BJ (cell line): ENCODE measurements at places on chromosomes 12 and 14.

GRCh38 chr14:65164068-65164824 lies 61.9 kb upstream of the MAX start:
- DNase-seq, result no peak

DNA sequence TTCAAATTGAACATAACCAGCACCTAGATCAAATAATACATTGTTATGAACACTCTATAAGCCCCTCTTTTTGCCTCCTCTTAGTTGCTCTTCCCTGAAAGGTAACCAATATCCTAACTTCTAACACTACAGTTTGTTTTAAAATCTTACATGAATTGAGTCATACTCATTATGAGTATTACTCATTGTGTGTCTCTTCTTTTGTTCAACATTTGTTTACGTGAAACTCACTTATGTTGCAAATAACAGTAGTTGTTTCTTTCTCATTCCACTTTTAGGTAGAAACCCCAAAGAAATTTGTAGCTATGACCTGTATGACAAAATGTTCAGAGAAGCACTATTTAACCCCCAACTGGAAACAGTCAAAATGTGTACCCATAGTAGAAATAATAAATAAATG lies 6.6 kb downstream of the LRRC9 start:
- DNase-seq, result no peak

- no peak for DNase-seq
These were observed 51.7 kb upstream of the RIN3 start for GRCh38 chr14:92461891-92462290.

DNA sequence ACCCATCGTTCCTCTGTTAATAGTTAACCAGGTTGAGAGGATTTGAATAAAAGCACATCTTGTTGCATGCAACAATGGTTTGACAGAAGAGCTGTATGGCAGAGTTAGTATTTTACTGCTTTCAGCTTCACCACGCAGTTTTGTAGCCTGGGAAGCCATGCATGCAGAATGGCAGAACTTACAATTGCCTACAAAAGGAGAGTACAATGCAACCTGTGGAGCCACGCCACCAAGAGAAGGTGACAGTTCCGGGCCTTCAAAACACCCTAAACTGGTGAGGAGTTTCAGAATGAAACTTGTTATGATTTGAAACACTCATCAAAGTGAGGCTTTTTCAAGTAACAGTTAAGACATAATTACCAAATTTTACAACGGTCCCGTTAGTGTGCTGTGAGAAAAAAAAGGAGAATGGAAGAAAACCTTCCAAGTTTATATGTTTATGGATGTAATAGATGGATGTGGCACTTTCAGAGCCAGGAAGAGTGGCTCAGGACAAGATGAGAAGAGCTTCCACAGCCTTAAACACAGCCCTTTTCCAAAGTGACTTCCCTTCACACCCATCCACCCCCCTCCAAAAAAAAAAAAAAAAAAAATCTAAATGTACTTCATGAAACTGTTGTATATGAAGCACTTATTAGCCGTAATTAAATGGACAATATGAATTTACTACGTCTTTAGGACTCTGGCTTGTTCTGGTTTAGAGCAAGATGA lies 158.7 kb downstream of the EGLN3 start:
- no peak for DNase-seq

- DNase-seq, result no peak
These were observed 336.3 kb downstream of the TMEM121 start for GRCh38 chr14:105862581-105863239.

GRCh38 chr12:27733052-27733656 lies 22.5 kb downstream of the MRPS35 start:
- DNase-seq, result no peak

DNA sequence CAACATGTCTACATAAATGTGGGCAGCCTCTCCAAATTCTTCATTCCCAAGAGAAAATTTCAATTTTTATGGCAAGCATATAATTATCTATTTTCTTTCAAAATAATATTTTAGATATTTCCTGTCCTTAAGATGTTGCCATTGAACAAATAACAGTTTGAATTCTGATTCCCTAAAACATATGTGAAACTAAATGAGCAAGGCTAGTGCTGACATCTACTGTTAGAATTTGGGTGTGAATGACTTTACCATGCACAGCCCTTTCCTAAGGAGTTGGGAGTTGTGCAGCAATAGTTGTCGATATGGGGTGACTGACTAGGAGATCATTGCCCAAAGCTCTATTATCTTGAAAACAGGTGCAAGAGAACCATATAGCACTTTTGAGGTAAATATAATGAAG lies 108.2 kb upstream of the SLC38A4 start:
- no peak for DNase-seq

- DNase-seq, result no peak
These were observed 94.2 kb downstream of the HEATR5A start for GRCh38 chr14:31326111-31326510.

GRCh38 chr12:81440001-81440400 lies 319.1 kb downstream of the PPFIA2 start:
- DNase-seq, result no peak

- no peak for DNase-seq
These were observed 61.6 kb upstream of the GNPNAT1 start for GRCh38 chr14:52852810-52853521.

DNA sequence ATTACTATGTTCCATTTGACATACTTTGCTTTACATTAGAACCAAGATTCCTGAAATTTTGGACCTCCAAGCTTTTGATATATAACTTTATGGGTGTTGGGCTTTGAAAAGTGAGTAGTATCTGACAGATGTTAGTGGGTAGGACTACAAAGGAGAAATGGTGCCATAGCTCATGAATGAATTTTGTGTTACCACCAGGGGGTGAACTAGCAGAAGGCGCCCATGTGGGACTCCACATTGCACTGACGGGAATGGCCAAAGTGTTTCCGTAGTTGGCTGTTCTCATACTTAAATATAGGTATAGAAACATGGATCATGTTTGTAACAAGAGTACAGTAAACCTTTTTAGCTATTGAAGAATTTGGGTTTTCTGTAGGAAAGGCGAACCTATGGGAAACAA lies 337.5 kb downstream of the FLRT2 start:
- DNase-seq, result no peak

GRCh38 chr14:102661614-102662013 lies 69.2 kb downstream of the RCOR1 start:
- DNase-seq, result no peak
